ENCODE measurements at places on chromosomes 6 and 20.

DNA sequence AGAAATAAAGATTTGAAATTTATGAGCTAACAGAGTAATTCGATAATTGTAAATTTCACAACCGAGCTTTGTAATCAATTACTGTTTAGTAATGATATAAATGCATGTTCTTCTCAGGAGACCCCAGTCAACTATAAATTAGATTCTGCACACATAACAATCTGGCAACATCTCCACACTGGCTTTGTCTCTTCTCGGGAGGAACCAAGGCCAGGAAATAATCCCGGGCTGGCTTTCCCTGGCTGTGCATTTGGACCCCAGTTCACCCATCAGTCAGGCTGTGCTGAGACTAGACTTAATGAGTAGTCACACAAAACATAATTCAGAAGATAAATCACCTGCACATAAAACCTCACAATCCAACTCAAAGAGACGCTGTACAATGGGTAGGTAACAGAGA lies 65.5 kb downstream of the PTPRT start:
- no peak for DNase-seq

DNA sequence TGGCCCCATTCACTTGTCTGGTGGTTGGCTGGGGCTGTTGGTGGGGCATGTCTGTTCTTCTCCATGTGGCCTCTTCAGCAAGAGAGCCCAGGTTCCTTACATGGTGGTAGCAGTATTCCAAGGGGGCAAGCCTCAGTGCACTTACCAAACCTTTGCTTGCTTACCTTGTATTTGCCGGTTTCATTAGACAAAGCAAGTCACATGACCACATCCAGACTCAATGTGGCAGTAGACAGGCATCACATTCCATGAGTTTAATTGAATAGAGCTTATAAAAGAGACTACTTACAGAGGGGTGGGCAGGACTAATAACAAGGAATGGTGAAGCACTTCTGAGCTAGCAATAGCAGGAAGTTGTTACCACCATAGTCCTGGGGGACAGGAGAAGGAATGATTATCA lies 78.6 kb downstream of the SNAP25 start:
- DNase-seq, result no peak

DNA sequence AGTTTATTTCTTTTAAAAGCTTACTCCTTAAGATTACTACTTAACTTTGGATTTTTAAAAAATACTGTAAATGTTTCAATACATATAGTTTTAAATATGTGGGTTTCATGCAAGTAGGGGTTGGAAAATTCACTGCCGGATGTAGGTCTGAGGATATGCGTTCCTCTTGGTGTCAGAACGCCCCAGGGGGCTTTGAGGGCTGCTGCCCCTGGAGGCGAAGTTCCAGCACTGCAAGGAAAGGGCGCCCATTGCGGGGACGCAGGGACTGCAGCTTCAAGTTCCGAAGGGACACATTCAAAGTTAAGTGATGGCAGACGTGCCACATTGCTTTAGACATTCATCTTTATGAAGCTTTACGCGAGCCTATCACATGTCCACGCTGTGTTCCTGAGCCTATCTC lies 152.9 kb downstream of the SOD2 start:
- DNase-seq, result no peak

DNA sequence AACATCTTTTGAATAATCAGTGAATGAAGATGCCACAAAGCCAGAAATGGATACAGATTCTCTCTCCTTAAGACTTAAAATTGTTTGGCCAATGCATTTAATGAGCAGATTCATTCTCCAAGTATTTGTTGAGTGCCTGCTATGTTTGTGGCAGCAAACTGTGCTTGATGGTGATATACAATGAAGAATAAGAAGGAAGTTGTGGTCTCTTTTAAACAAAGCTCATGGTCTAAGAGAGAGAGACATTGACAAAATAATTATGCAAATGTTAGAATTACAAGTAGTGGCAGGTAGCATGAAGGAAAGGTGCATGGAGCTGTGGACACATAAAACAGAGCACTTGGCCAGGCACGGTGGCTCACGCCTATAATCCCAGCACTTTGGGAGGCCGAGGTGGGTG lies 28.3 kb downstream of the NFATC2 start:
- DNase-seq, result no peak

DNA sequence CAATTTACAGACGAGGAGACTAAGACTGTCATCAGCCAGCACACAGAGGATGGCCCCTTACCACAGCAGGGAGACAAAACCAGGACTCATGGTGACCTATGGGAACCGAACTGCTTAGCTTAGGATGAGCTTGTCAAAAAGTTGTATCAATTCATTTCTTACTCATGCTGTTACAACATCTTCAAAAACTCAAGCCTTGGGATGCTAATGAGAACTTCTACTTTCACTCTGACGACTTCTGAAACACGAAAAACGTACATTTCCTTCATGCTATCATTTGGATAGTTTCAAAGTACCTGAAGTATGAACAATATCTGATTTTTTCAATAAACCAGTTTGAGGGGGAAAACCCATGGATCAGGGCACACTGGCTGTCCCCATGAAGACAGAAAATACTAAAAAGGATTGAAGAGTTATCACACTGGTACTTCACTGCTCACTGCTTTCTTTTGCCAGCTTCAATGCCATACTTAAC lies 31.9 kb downstream of the HIVEP2 start:
- no peak for DNase-seq

GRCh38 chr6:87848616-87849015 lies 146.6 kb upstream of the AKIRIN2 start:
- no peak for DNase-seq

- DNase-seq, result no peak
Measured at GRCh38 chr6:137802408-137803182, 64.5 kb upstream of the TNFAIP3 start.

DNA sequence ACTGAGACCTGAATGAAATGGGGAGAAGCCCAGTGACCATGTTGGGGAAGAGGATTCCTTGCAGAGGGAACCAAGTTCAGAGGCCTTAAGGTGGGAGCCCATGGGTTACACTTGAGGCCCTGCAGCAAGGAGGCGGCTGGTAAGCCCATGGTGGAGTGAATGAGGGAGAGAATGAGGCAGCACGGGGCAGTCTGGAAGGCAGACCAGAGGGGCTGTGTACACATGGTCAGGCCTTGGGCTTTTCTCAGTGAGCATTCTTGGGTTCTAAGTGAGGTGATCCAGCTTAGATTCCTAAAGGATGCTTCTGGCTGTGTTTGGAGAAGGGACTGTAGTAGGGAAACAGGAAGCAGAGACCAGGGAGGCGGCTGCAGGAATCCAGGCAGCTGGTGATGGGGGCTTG lies 19.0 kb downstream of the RNF114 start:
- DNase-seq, result no peak

GRCh38 chr6:95143408-95144180 lies 433.7 kb upstream of the MANEA start:
- DNase-seq, result no peak

DNA sequence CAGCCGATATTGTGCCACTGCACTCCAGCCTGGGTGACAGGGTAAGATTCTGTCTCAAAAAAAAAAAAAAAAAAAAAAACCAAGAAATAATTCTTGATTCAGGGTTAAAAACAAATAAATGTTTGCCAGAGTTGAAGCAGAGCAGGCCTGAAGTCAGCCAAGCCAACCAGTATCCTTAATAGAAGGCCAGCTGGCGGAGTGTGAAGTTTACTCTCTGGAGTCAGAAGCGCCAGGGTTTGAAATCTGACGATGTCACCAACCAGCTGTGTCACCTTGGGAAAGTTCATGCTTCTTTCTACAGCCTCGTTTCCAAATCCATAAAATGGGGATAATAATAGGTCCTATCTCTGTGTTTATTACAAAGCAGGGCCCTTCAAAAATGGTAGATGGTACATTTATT lies 73.0 kb upstream of the ENPP5 start:
- no peak for DNase-seq

- DNase-seq, result no peak
Measured at GRCh38 chr6:153092082-153093013, 38.7 kb downstream of the RGS17 start.

GRCh38 chr20:20547221-20547875 lies 165.1 kb downstream of the RALGAPA2 start:
- DNase-seq, result no peak

DNA sequence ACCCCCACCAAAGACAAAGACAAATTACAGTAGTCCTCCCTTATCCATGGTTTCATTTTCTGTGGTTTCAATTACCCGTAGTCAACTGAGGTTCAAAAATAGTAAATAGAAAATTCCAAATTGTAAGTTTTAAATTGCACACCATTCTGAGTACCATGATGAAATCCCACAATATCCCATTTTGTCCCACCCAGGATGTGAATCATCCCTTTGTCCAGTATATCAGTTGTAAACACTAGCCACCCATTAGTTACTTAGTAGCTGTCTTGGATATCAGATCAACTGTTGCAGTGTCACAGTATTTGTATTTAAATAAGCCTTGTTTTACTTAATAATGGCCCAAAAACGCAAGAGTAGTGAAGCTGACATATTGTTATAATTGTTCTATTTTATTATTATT lies 364.0 kb upstream of the ARID1B start:
- no peak for DNase-seq

Measured in NCI-H2081 (cell line).